ENCODE measurements at places on chromosomes 12 and 14. TPM values are rescaled to one million over a fixed set of nuclear protein-coding genes. Genes with fewer than 3 reads are reported as not detected.
A peak's percentile ranks its signal among the peaks of the same experiment; 100 is the strongest.

Gene CKAP4
- 118 TPM for total RNA-seq

Gene RALGAPA1
- total RNA-seq: 39.3 TPM

Gene HOXC6
- total RNA-seq: 1.7 TPM

DNA sequence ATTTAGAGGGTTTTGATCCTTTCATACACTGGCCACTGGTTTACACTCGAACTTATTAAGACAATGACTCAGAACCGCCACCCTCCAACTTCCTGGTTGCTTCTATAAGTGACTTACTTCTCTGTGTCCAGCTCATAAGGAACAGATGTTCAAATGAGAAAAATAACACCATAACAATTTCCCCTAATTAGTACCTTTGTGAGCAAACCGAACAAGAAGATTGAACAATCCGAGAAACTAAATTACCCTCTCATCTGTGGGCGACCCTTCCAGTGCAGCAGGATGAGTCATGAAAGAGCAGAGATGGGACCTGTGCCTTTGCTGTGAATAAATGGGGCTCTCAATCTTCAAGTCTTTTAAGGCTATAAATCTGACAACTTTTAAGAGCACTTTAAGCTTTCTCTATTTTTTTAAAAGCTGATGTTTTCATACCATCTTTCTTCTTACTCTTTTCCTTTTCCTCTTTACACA, 146.8 kb upstream of the RASSF8 start:
- peak; percentile 52 for DNase-seq

DNA sequence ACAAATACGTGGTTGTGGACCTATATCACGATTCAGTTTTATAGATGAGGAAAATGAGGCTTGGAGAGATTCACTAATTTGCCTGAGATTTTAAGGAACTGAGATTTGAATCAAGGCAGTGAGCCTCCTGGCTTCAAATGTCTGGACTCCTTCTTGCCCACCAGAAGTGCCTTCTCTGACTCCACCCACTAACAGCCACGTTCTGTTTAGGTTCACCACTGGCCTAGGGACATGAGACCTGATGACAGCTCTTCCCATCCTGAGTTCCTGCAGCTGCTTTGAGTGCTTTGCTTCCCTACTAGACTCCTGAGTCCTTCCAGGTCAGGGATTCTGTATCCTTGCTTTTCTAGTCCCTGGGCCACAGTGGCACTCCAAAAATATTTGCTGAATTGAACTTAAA, 57.1 kb downstream of the PLBD1 start:
- no peak for DNase-seq

DNA sequence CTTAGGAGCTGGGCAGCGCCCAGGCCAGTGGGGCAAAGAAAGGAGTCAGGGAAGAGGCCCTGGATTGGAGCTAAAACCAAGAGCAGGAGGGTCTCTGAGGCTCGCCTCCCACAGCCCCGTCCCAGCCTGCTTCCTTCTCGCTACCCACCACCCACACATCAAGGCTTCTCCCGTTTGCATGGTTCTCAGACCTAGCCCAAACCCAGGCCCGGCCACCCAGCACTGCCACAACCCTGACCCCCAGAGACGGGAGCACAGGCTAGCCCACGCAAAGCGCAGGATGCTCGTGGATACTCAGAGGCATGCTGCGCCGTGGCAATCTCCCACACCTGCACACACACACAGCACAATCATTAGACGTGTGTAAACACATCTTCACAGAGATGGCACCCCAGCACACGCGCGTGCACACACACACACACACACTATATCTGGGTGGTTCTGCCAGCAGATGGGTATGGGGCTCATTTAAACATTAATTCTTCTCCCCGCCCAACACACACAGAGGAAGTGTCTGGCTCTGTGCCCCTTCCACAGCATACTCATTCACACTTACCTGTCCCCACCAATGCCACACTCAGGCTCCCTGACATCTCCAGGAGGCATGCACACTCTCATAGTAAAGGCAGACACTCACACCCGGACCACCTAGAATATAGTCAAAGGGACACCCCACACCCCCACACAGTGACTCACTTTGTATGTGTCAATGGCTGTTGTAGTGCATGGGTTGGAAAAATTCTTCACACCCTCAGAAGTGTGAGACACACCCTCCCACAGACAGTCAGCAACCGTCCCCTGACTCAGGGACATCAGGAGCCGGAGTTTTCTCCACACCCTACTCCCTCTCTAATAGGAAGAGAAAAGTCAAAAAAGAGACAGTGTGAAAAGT, 1.1 kb downstream of the CARMIL3 start:
- no peak for DNase-seq

DNA sequence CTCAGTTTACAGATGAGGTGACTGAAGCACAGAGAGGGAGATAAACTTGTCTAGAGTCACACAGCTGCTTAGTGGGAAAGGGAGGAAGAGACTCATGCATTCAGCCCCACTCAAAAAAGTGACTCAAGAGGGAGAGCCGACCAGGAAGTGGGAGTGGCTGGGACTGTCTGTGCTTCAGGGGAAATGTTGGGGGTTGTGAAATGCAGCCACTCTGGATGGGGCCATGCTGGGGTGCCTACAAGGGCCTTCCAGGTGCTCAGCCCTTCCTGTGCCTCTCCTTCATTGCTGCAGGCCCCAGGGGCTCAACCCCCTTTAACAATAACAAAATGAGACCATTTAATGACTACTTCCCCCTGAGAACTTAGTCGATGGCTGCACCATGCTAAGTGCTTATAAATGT, 41.8 kb downstream of the CACNA1C start:
- DNase-seq: no peak

GRCh38 chr12:21895651-21896050, 45.6 kb downstream of the ABCC9 start:
- no peak for DNase-seq
